ENCODE measurements at places on chromosomes 3 and 15.
A peak's percentile ranks its signal among the peaks of the same experiment; 100 is the strongest.

GRCh38 chr3:567488-568185 lies 371.1 kb downstream of the CHL1 start:
- DNase-seq: no peak

DNA sequence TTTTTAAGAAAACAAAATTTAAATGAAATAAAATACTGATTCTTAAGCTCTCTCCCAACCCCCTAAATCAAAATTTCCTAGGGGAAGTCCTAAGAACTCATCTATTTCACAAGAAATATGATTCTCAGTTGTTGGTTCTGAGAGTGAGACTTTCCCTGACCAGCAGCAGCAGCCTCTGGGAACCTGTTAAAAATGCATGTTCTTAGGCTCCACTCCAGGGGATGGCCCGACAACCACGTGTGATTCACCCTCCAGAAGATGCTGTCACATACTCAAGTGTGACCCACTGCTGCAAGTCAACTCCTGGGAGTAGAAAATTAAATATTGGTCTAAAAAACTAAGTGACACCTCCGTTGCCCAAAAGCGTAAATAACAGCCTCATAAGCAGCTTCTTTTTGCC lies 343.2 kb upstream of the NR2F2 start:
- no peak for DNase-seq

GRCh38 chr3:14726441-14726780 lies 51.5 kb downstream of the C3orf20 start:
- no peak for DNase-seq

DNA sequence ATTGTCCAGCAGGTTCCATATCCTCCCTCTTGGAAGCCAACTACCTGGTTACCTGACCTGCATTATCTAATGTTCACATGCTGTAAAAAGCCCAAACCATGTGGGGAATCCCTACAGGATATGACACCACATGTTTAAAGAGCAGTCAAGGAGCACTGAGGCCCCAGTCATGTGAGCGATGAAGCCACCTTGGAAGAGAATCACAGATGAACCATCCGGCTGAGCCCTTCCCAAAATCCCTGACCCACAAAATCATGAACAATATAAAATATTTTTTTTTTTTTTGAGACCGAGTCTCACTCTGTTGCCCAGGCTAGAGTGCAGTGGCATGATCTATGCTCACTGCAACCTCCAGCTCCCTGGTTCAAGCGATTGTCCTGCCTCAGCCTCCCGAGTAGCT lies 10.6 kb upstream of the ANKDD1A start:
- DNase-seq: no peak

DNA sequence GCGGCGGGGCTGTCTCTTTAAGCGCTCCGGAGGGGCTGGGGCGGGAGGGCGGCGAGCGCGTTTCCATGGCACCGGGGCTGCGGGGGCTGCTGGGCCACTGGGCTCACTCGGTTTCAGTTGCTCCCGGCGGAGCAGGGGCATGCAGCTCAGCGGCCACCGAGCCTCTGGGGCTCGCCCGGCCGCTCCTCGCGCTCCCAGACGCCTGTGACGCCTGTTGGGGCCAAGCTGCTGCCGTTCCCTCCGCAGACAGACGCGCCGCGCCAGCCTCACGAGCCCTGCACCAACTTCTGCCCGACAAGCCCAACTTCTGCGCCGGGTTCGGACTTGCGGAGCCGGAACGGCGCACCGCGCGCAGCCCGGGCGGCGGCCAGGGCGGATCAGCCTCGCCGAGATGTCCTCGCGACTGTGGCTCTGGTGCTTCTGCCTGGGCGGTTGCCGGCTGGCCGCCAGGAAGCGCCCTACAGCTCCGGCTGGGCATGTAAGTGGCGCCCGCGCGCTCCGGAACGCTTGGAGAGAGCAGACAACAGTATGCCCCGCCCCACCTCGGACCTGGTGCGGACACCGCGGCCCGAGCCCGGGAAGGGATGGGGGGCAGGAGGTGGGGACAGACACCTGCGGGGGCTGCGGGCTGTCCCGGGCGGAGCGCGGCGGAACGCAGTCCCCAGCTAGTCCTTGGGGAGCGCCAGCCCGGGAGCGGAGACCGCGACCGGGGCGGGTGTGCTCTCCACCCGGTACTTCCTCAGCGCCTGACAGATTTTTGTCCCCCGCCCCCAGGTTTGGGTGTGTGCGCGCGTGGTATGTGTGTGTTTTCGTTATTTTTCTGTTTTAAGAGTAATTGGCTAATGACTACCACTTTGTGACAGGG lies 154.1 kb upstream of the GOLIM4 start:
- DNase-seq: peak; percentile 96

DNA sequence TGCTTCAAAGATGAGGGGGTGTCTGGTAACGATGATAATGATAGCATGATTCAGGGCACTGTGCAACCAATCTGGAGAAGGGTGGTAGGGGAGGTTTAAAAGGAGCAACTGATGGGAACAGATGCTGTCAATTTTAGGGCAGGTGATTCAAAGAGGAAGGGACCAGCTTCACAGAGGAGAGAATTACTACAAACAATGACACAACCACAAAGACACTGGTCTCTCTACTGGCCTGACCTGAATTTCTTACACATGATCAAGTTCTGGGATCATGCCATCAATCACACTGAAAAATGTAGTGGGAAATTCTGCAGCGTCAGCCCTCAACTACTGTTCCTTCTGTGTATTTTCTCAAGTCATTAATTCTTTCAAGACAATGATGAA lies 2.6 kb upstream of the CDV3 start:
- DNase-seq: no peak

- DNase-seq: peak; percentile 17
These were observed 81.6 kb upstream of the CHMP2B start for GRCh38 chr3:87145553-87145952.

DNA sequence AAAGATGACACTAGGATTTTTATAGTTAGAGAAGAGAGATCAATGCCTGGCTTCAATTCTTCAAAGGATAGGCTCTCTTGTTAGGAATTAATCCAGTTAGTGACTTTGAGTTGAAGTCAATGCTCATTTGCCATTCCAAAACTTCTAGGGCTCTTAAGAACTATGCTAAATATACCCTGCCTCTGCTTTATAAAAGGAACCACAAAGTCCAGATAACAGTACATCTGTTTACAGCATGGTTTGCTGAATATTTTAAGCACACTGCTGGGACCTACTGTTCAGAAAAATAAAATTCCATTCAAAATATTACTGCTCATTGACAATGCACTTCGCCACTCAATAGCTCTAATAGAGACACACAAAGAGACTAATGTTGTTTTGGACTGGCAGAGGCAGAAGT lies 786.6 kb upstream of the DPPA4 start:
- no peak for DNase-seq

GRCh38 chr15:69757186-69757585 lies 304.6 kb downstream of the RPLP1 start:
- no peak for DNase-seq

- no peak for DNase-seq
These were observed 109.4 kb upstream of the TSPAN3 start for GRCh38 chr15:77180270-77180669.

DNA sequence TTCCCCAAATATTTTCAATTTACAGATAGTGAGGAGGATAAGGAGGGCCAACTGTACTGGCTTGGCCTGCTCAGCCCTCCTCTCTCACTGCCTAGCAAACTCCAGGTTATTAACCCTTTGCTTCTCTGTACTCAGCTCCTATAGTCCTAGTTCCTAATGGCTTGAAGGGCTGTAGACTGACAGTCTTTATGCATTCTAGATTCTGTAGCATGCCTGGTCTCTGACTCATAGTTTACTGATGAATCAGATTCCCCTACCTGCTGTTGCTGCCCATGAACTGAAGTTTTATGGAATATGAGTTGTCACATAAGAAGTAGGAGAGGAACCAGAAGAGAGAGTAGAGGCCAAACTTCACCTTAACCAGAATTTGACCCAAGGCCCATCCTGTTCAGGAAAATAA lies 27.1 kb upstream of the MAP3K13 start:
- DNase-seq: no peak

DNA sequence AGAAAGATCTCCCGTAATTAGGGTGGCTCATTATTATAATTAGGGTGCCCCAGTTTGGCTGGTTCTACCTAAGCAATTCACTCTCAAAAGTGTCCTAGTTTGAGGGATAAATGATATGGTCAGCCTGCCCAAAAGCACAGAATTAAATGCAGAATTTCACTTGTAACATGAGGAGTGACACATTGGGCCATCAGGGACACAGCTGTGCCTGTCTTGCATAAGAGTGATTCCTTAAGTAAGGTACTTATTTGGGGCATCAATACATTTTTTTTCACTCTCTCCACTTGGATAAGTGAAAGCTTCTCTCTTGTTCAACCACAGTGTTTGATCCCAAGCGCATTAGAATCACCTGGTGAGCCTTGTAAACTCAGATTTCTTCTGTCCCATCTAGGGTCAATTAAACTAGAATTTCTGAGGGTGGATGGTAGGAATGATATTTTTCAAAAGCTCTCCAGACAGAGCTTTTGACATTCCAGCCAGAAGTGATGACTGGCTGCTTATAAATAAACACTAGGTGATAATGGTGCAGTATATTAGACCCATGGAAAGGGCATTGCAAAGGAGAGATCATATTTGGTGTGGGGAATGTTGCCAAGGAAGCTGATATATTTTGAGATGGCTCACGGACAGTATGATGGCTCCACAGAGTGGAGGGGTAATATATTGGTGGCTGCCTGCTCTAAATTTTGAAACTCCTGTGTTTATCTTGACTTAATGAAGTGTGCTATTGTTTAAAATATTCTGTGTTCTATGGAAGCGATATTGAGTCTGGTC lies 458.1 kb upstream of the RASGRP1 start:
- no peak for DNase-seq

DNA sequence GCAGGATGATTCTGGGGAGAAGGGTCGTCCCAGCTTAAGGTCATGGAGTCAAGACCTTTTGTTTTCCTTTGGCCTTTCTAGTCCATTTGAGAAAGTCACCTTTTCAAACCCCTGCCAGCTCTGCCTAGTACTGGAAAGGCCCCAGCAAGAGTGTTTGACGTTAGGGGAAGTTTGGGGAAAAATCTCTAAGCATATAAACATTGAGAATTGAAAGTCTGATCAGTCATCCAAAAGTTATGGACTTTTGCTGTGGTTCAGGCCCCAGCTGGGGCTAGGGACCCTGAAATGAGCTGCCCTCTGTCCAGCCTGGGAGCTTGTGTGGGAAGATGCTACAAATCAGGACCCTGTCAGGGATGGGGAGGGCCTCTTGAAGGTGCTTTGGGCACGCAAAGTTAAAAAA lies 21.6 kb downstream of the SLC6A6 start:
- DNase-seq: no peak

DNA sequence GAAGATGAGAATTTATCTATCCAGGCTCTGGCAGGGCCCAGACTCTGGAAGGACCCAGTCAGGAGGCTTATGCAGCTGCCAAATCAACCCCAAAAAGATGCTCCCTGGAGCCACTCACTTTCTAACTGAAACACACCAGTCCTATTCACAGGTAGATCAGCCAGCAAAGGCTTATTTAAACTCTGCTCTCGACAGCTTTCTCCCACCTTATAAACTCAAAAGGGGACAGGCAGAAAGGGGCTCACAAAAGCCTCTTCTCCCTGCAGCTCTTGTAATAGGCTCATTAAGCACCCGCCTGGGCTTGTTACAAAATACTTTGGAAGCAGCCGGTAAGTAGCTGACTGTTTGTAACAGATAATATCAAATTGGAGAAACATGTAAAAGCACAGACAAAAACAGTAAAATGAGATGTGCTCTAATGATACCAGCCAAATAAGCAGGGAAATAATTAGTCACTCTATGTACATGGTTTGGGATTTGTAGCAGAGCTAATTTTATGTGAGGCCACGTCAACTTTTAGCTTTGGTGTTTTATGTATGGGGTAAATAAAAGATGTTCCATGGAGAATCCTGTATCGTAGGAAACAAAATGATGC lies 213.8 kb downstream of the NR2F2 start:
- peak; percentile 71 for DNase-seq

DNA sequence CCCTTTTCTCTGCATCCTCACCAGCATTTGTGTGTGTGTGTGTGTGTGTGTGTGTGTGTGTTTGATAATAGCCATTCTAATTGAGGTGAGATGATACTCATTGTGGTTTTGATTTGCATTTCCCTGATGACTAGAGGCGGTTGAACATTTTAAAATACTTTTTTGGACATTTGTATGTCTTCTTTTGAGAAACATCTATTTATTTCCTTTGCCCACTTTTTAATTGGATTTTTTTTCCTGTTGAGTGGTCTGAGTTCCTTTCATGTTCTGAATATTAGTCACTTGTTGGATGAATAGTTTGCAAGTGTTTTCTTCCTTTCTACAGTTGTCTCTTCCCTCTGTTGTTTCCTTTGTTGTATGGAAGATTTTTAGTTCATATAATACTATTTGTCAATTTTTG lies 54.3 kb upstream of the THSD4 start:
- DNase-seq: no peak

DNA sequence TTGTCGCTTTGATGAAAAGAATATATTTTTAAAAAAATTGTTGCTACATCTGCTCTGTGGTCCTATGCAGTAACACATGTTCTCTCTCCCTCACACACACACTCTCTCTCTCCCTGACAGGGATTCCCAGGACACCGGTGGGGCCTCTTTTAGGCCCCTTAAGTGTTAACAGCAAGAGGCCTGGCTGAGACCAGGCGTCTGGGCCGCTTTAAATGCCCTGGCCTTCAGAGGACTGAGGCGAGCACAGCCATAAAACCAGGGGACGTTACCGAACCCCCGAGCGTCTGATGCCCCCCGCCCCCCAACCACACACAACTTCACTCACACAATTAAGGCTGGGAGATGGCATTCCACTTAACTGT lies 1.7 kb downstream of the BNC1 start:
- peak; percentile 61 for DNase-seq

- DNase-seq: no peak
These were observed 68.9 kb downstream of the PLD1 start for GRCh38 chr3:171741377-171741776.

DNA sequence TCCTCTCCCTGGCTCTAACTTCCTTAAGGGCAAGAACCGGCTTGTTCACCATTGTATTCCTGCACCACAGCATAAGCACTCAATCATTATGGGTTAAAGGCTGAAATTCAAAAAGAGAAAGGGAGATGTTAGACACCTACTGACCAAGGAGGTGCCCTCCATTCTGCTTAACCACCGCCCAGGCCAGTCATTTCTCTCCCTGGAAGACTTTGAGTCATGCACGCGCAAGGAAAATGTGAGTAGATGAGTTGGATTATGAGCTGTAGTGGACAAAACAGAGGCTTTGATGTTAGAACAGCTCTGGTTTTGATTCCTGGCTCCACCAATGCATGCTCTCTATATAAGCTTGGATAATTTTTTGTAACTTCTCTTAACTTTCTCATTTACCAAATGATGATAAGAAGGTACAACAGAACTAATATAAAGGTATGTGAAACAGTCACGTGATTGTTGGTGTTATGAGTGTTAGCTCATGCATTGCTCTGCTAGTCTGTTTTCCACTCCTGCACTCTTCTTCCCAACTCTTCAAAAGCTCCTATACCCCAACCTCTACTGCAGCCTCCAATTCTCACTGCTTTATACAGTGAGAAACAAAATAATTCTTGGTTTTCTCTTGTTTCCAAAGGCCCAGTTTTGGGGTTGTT lies 148.4 kb upstream of the ATP11B start:
- no peak for DNase-seq

GRCh38 chr3:174051191-174051590 lies 653.6 kb downstream of the NLGN1 start:
- no peak for DNase-seq

- no peak for DNase-seq
These were observed 14.2 kb downstream of the CPA3 start for GRCh38 chr3:148879256-148879655.

Data from neural progenitor cell (in vitro differentiated cells).